Amniotic epithelial cell (primary cell): ENCODE measurements at places on chromosomes 7 and 10.
A peak's percentile ranks its signal among the peaks of the same experiment; 100 is the strongest.

- DNase-seq: no peak
Measured at GRCh38 chr7:127959770-127960169, 71.5 kb downstream of the LRRC4 start.

GRCh38 chr7:54543051-54543488, 895 bp downstream of the VSTM2A start:
- peak; percentile 5 for DNase-seq

GRCh38 chr7:76428149-76428823, 3.5 kb downstream of the ZP3 start:
- DNase-seq: no peak

DNA sequence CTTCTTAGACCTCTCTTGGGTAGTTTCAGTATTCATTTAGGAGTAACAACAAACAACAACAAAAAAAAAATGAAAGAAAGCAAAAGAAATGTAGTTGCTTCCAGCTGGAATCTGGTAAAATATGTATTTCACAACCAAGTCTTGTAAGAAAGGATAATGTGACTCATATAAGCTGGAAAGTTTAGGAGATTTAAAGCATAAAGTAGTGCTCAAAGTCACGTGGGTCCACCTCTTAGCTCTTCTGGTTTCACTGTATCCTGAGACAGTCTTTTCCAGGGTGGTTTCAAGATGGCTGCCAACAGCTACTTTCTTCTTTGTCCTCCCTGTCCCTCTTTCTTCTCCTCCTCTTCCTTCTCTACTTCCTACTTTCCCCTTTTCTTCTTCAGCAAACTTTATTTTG, 69.5 kb upstream of the CDK13 start:
- DNase-seq: peak; percentile 88

DNA sequence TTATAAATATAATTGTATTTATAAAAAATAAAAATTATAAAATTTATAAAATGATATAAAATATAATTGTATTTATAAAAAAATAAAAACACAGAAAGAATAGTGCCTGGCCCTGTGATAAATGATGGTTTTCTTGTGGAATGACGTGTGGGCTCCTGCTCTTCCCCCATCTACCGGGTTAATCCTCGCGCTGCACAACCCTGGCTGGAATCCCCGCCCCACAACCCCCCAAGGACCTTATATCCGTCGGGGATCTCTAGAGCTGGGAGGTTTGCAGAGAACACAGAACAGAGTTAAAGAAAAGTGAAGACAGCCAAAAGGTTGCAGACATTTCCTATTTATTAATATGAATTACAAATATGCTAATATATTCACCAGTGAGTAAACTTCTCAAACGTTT, 95.4 kb upstream of the NPS start:
- DNase-seq: no peak

DNA sequence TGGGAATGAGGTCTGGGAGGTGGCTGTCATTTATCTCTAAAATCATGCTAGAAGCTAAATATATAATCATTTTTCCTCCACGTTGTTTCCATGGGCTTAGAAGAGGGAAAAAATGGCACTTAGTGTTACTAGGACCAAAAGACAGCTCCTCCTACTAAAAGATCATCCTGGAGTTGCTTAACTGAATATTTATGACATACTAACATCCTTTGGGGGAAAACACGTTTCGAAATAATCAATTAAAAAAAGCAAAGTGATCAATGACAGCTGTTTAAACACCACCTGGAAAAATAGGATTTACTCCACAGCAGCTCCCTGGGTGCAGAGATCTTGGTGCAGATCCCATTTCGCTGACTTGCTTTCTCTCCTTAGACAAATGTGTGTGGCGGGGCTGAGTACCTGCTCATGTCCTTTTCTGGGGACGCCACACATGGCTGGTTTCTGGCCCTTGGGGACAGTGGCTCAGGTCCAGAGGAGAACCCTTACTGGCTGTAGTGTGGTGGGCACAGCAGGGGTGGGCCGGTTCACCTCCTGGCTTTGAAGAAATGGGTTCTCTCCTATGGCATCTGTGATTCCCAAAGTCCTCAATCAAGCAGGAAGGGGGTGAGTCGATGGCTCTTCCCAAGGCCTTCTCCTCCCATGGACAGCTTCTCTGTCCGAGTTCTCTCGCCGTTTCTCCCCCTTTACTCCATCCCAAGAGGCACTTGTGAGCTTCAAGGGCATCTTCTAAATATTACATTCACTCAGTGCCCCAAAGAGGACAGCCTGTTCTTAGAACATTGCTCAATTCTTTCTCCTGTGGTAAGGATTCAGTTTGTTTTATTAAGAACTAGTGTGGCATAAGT, 156.4 kb upstream of the KLF14 start:
- DNase-seq: peak; percentile 92
